Omental fat pad (tissue), 4 donors: ENCODE measurements at places on chromosomes 6 and 20. TPM values are rescaled to one million over a fixed set of nuclear protein-coding genes. Genes with fewer than 3 reads are reported as not detected.

- DNase-seq, result no peak
Measured at GRCh38 chr6:143901885-143902750, 37.8 kb downstream of the ZC2HC1B start.

GRCh38 chr20:49326026-49326425 lies 48.2 kb upstream of the ZNFX1 start:
- no peak for DNase-seq

- no peak for DNase-seq
Measured at GRCh38 chr6:83153883-83154521, 39.1 kb downstream of the PGM3 start.

The PHF20 gene
- total RNA-seq, result 51.0 TPM

The PDE10A gene
- 9.1 TPM for total RNA-seq
